ENCODE measurements at places on chromosomes 7 and 10. TPM values are rescaled to one million over a fixed set of nuclear protein-coding genes. Genes with fewer than 3 reads are reported as not detected.

The CYP26C1 gene
- total RNA-seq, result 0.39 TPM

The GPRIN2 gene
- 12.8 TPM for total RNA-seq

The PHTF2 gene
- total RNA-seq, result 20.3 TPM

The ABCB1 gene
- 15.8 TPM for total RNA-seq

The ERVW-1 gene
- total RNA-seq, result not detected

The SPDYE8 gene
- total RNA-seq, result not detected

The GRM3 gene
- total RNA-seq, result not detected

The IKZF5 gene
- 9.2 TPM for total RNA-seq

The CYP2C19 gene
- total RNA-seq, result 4.5 TPM

The CDH23 gene
- total RNA-seq, result 0.07 TPM

The COL28A1 gene
- 3.2 TPM for total RNA-seq

The CPA2 gene
- not detected for total RNA-seq

The OR9A2 gene
- total RNA-seq, result not detected

The PROSER2 gene
- 18.8 TPM for total RNA-seq

The NPFFR1 gene
- total RNA-seq, result 0.20 TPM

The GHRHR gene
- total RNA-seq, result not detected

The CYP3A4 gene
- total RNA-seq, result not detected

The STK17A gene
- 53.5 TPM for total RNA-seq

The PIK3CG gene
- total RNA-seq, result not detected

The CDNF gene
- 2.4 TPM for total RNA-seq

The LLCFC1 gene
- not detected for total RNA-seq

The TRIM56 gene
- total RNA-seq, result 62.6 TPM

The MYO1G gene
- 0.39 TPM for total RNA-seq

The GARIN1A gene
- 8.5 TPM for total RNA-seq

The UNCX gene
- not detected for total RNA-seq

The WASHC2A gene
- 32.8 TPM for total RNA-seq

The PAPOLB gene
- total RNA-seq, result not detected

The ZNF25 gene
- 2.8 TPM for total RNA-seq

The CEP55 gene
- 52.2 TPM for total RNA-seq

The TRIM74 gene
- not detected for total RNA-seq

The CHST3 gene
- total RNA-seq, result 14.3 TPM

The CLRN3 gene
- 0.52 TPM for total RNA-seq

The PPP1R17 gene
- not detected for total RNA-seq

The CPVL gene
- 43.5 TPM for total RNA-seq

The GIMAP7 gene
- total RNA-seq, result not detected

The PSD gene
- 0.34 TPM for total RNA-seq

The NEUROG3 gene
- total RNA-seq, result not detected

The EMX2 gene
- total RNA-seq, result not detected

The NUPR2 gene
- total RNA-seq, result not detected

The WDR86 gene
- not detected for total RNA-seq

The C10orf143 gene
- 0.78 TPM for total RNA-seq

The SPDYE1 gene
- total RNA-seq, result not detected

The TMEM273 gene
- total RNA-seq, result not detected

The RBM48 gene
- 10.9 TPM for total RNA-seq

The WDFY4 gene
- not detected for total RNA-seq
